ENCODE measurements at places on chromosomes 4 and X. TPM values are rescaled to one million over a fixed set of nuclear protein-coding genes. Genes with fewer than 3 reads are reported as not detected.

GRCh38 chrX:48631376-48632090 is 34.2 kb downstream of the WDR13 start:
- peak; percentile 53 for DNase-seq

DNA sequence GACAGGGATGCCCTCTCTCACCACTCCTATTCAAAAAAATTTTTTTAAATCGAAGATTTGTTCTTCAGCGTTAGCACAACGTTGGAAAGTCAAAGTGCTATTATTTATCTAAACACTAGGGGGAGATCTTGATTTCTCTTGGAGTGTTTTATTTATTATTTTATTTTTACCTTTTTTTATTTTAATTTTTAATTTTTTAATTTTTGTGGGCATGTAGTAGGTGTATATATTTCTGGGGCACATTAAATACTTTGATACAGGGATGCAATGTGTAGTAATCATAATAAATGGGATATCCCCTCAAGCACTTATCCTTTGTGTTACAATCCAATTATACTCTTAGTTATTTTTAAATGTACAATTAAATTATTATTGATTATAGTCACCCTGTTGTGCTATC is 37.4 kb upstream of the SLC10A4 start:
- DNase-seq: no peak

DNA sequence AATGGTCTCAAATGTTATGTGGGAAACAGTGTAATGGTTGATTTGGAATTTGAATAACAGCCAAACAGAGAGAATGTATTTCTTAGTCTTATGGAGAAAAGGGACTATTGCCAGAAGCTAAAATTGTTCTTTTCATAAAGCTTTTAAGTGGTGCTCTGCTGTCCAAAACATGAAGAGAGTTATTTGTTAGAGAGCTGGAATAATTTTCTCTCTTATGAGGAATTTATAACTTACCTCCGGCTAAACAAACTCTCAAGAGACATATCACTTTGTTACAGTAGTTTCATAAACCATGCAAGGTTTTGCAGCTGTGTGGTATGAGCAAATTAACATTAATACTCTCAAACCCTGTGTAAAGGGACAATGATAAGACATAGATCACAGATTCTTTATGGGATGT is 28.6 kb downstream of the SULT1B1 start:
- no peak for DNase-seq

DNA sequence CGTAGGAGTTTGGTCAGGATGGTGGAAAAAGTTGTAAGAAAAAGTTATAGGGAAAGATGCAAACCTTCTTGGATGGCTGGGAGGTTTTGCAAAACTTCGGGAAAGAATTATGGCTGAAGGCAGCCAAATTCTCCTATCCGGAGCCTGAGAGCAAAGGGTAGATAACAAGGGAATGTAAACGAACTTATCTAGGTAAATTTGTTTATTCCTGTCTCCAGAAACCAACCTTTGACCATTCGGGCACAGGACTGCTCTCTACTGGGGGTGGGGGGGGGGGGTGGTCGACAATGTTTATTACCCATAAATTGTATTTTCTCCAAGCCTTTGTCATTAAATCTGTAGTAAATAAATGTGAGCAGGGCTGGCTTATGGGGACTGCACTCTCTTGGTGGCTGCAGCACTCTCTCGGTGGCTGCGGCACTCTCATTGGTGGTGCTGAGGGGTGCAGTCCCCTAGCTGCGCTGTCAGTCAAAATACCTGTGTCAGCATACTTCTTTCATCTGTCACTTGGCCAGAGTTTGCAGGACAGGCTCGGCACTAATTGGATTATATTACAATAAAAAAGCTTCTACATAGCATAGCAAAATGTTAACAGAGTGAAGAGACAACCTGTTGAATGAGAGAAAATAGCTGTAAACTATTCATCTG is 827.8 kb downstream of the SH3BGRL start:
- DNase-seq: no peak

GRCh38 chr4:86957215-86957614 is 22.4 kb downstream of the AFF1 start:
- no peak for DNase-seq

GRCh38 chr4:33226133-33226532 is 2506.0 kb downstream of the PCDH7 start:
- no peak for DNase-seq

DNA sequence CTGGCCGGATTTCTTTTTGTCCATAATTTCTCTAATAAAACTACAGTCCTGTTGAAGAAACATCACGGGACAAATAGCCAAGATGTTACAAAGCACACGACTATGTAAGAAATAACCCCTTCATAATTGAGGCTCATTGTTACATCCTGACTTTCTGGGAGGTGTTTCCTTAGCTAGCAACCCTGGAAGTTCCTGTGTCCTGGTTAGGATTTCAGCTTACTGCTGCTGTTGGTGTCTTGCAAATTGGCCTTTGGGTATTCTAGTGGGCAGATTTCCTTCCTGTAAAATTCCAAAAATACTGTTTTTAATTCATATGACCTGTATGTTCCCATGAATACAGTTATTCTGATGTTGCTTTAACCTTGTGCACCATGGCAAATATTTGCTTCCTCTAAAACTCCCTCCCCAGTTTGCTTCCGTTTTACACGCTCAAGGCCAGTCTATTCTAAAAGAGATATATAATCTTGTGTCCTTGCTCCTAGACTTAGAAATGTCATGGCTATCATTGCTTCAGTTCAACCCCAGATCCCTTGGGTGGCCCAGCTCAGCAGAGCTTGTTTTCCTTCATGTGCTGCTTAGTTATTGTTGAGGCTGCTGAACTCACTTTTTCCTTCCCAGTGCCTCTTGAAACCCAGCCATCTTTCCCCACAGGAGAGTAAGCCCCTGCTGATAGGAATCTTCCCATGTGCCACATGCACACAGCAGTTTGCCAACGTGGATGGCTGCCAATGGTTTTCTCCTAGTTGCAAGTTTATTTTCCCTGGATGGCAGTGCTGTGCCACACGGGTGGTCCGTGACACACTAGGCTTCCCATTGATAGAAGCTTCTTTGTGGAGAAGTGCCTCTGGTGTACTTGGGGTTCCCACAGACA is 75.8 kb downstream of the TSPAN7 start:
- DNase-seq: no peak

- no peak for DNase-seq
Measured at GRCh38 chr4:104591510-104591911, 96.8 kb upstream of the CXXC4 start.

- DNase-seq: no peak
Measured at GRCh38 chrX:129678614-129679195, 23.9 kb upstream of the APLN start.

- no peak for DNase-seq
Measured at GRCh38 chrX:1870421-1870820, 255.6 kb downstream of the ASMT start.

DNA sequence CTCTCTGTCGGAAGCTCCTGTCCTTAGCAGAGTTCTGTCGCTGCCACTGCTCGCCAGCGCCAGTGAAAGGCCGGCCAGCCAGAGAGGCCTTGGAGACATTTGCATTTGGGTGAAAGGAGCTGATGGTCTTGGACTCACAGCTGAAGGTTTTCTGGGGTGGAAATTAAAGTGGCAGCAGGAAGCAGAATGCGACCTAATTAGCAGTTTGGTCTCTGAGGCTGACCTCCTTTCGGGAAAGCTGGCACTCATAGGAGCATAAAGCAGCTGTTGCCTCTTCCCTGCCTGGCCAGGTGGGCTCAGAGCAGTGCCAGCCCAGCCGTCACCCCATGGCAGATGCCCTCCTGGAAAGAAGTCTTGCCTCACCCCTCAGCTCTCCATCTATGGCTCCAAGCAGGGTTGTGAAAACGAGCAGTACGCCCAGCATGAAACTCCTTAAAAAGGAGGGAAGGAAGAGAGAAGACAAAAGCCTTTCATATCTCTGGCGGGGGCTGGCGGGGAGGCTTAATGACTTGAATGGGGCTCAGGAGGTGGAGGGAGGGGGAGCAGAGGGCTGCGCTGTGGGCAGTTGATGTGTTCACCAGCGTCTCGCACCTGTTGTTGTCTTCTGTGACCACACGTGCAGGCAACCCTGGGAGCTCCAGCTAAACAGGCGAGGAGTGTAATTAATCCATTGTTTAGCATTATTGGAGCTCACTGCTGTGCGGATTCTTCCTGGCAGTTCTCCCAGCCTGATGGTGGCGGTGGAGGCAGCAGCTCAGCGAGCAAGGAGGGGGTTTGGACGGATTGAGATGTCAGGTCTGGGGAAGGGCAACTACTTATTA is 264.0 kb downstream of the MID1IP1 start:
- no peak for DNase-seq

- no peak for DNase-seq
Measured at GRCh38 chr4:98470831-98471230, 187.6 kb downstream of the TSPAN5 start.

DNA sequence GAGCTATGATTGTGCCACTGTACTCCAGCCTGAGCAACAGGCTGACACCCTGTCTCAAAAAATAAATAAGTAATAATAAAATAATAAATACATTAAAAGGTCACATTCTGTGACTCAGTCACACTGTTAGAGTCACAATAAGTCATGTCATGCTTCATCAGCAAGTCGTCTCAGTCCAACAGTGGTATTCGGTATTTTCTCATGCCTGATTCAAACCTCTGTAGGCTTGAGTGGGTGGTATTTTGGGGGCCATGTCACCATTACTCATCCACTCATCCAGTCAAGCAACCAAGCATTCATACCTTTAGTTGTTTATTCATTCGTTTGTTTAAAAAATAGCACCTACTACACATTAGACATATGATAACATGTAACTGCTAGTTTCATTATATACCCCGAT is 46.9 kb downstream of the SUPT20HL2 start:
- DNase-seq: no peak

DNA sequence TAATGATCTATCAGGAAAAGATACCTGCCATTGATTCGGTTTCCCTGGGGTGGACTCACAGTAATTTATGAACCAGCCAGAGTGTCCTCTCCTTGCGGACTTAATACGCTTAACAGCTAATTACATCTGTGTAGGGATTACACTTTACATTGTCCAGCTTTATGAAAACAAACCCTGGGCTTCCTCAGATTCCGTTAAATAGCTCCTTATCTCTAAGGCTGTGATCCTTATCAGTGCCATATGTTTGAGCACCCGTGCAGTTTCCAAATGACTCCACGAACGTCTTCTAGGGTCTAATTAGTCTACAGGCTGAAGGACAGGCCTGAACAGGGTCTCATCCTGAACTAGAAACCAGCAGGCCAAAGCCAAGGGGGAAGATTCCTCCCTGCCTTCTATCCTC is 56.9 kb downstream of the KDR start:
- no peak for DNase-seq

GRCh38 chrX:101803451-101803850 is 128.4 kb downstream of the ZMAT1 start:
- no peak for DNase-seq

DNA sequence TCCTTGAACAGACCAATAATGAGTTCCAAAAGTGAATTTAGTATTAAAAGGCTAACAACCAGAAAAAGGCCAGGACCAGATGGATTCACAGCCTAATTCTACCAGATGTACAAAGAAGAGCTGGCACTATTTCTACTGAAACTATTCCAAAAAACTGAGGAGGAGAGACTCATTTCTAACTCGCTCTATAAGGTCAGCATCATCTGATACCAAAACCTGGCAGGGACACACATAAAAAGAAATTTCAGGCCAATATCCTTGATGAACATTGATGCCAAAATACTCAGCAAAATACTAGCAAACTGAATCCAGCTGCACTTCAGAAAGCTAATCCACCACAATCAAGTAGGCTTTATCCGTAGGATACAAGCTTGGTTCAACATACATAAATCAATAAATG is 35.8 kb upstream of the USP46 start:
- no peak for DNase-seq

GRCh38 chr4:81392164-81392563 is 79.5 kb downstream of the RASGEF1B start:
- no peak for DNase-seq

DNA sequence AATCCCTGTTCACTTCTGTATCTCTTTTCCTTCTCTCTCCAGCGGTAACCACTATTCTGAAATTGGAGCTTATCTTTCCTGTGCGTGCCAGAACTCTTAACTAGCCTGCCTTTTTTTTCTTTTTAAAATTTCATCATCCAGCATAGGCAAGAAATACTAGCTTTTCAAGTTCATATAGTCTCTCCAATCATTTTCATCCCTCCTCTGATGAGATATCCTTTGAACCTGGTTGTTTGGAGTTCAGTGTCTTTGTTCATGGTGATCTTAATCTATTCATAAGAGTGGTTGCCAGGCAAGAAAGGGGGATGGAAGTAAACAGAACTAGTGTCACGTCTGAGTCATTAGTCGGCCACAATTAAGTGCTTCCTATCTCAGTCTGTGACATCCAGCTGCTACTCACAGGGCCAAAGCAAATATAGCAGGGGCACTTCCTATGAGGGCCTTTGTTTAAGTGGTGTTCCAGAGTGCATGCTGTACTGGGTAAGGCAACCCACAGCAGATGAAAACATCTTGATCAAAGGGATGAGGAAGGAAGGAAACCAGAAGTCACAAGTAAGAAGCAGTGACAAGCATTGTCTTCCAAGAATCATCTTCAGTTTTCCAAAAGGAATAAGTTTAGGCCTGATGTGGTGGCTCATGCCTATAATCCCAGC is 56.4 kb upstream of the XIAP start:
- DNase-seq: no peak

DNA sequence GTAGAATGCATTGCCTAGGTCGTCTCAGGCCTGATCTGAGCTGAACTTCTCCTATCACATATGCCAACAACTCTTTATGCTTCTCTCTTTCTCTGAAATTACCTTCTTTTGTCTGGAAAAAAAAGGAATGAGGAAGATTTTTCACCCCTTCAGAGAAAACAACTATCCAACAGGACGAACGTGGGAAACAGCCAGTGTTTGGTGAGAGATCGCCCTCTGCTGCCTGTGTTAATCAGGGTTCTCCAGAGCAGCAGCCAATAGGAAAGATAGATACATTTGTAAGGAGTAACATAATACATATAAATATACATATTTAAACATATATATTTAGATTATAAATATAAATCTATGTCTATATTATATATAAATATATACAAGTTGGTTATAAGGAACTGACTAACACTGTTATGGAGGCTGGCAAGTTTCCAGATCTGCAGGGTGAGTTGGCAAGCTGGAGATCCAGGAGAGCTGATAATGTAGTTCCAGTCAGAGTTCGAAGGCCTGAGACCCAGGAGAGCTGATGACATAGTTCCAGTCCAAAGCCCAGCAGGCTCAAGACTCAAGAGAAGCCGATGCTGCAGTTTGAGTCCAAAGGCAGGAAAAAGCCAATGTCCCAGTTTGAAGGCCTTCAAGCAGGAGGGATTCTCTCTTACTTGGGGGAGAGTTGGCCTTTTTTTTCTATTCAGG is 13.3 kb downstream of the CETN2 start:
- DNase-seq: peak; percentile 52

DNA sequence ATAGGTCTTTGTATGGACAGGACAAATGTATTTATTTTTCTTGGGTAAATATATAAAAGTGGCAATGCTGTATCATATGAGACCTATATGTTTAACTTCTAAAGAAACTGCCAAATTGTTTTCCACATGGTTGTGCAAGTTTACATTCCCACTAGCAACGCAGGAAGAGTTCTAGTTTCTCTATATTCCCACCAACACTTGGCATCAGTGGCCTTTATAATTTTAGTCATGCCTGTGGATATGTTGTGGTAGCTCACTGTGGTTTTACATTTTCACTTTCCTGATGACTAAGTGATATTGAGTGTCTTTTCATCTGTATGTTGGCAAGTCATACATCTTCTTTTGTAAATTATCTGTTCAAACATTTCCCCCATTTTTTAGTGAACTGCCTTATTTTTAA is 126.0 kb downstream of the EMCN start:
- no peak for DNase-seq

TKTL1 gene
- not detected for total RNA-seq

NOX1 gene
- total RNA-seq: not detected

SAP30 gene
- total RNA-seq: 3.8 TPM

MYOZ2 gene
- not detected for total RNA-seq

VCX gene
- total RNA-seq: not detected

HPGD gene
- total RNA-seq: 84.3 TPM

EPHA5 gene
- not detected for total RNA-seq

ALG13 gene
- total RNA-seq: 20.6 TPM

VCX2 gene
- not detected for total RNA-seq
